T follicular helper cell (primary cell): ENCODE measurements at places on chromosomes 4 and X.

GRCh38 chrX:92232182-92232581 lies 453.0 kb downstream of the PCDH11X start:
- no peak for DNase-seq

DNA sequence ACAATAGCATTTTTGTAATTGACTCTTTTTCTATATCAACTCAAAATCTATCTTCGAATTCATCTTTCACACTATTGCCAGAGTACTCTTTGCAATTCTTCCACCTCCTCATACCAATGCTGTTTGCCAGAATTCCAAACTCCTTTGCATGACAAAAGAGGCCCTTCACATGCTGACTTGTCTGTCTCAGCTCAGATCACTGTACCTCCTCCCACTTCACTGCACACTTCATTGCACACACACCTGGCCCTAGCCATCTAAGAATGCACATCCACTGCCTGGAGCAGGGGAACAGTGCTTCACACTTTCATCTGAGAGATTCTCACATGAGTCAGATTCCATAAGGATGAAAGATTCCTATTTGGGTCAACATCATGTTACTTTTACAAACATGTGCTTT lies 56.5 kb downstream of the PRDM5 start:
- no peak for DNase-seq

- no peak for DNase-seq
Observed at GRCh38 chr4:112214390-112215264, 17.0 kb upstream of the AP1AR start.

GRCh38 chrX:131595120-131595519 lies 51.2 kb downstream of the OR13H1 start:
- no peak for DNase-seq

GRCh38 chrX:74536832-74537371 lies 77.5 kb downstream of the RLIM start:
- no peak for DNase-seq
